ENCODE measurements at places on chromosomes 11 and 22. TPM values are rescaled to one million over a fixed set of nuclear protein-coding genes. Genes with fewer than 3 reads are reported as not detected.
A peak's percentile ranks its signal among the peaks of the same experiment; 100 is the strongest.

DNA sequence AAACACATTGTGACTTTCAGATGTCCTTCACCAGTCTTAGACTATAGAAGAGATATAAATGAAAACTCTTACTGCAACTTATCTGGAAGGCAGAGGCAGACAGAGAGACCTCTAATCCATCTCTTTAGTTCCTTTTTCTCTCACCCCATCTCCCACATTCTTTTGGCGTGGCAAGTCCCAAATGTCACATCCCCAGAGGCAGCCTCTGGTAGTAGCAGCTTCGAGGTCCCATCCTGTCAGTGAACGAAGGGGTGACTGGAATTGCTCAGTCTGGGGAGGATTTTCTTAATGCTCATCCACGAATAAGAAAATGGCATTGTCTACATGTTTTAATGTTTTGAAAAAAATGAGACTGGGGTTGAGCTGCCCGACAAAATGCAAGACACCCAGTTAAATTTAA, 201.4 kb downstream of the GRIA4 start:
- no peak for DNase-seq

- DNase-seq: no peak
Observed at GRCh38 chr11:130839981-130840666, 76.2 kb downstream of the SNX19 start.

The OR52I1 gene
- not detected for polyA plus RNA-seq

DNA sequence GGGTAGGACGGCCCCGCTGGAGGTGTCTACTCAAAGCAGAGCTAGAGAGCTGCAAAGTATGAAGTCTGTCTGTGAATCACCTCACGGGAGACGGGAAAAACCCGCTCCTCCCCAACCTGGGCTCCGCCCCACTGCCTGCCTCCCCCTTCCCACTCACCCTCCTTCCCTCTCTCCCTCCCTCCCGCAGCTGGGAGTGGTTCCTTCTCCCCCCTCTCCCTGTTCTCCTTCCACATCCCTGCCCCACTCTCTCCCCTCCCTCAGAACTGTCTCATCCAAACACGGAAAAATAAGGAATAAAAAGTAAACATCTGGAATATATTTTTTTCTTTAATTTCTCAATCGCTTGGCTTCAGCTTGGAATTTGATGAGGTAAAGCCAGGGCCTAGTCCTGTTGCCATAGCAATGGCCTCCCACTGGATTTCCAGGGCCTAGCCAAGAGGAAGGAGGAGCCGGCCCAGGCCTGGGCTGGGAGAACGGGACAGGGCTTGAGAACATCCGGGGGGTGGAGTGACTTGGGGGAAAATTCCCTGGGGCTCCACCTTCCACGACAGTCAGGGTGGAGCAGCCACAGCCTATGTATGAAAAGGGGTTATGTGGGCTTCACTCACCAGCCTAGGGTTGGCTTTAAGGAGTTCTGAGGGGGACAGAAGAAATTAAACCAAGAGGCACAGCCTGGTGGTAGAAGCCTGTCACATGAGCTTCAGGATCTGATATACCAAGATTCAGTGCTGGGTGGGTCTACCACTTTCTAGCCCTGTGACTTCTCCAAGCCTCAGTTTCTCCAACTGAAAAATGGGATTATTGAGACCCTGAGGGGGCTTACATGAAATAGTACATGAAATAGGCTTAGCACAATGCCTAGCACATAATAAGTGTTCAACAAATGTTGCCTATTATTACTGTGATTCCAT, 2.2 kb downstream of the TNKS1BP1 start:
- no peak for DNase-seq

DNA sequence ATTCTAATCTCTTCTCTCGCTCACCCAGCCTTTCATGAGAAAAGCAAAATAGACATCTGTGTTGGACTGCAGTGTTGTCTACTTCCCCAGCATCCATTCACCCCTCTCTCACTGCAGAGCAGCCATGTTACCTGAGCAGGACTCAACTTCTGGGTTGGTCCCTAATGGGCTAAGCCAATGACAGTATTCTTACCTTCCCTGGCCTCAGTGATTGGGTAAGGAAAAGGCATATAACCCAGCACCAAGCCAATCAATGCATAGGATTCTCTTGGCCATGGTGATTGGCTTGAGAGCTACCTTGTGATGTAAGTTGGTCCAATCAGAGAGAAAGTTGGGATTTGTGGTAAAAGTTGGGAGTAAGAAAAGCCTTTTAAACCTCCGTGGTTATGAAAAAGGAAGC, 99.8 kb upstream of the NECTIN1 start:
- no peak for DNase-seq

The RBMXL2 gene
- polyA plus RNA-seq: not detected

DNA sequence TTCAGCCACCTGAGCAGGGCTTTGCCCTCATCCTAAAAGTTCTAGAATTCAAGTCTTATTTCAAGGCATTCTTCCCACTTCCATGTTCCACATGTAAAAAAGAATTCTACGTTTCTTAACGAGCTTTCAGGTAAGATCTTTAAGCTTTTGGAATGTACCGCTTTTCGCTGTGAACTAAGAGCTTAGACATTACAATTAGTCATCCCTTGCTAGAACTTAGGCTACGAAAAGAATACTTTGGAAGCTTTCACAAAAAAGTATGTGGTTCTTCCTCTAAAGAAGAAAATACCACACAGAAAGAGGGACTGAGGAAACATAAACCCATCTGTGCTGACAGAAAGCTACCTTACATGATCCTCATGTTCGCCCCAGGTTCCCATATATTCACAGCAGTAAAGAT, 1.9 kb downstream of the NUMA1 start:
- no peak for DNase-seq

The CCDC73 gene
- 0.09 TPM for polyA plus RNA-seq

GRCh38 chr11:46237248-46238077, 40.0 kb upstream of the CREB3L1 start:
- DNase-seq: peak; percentile 96

DNA sequence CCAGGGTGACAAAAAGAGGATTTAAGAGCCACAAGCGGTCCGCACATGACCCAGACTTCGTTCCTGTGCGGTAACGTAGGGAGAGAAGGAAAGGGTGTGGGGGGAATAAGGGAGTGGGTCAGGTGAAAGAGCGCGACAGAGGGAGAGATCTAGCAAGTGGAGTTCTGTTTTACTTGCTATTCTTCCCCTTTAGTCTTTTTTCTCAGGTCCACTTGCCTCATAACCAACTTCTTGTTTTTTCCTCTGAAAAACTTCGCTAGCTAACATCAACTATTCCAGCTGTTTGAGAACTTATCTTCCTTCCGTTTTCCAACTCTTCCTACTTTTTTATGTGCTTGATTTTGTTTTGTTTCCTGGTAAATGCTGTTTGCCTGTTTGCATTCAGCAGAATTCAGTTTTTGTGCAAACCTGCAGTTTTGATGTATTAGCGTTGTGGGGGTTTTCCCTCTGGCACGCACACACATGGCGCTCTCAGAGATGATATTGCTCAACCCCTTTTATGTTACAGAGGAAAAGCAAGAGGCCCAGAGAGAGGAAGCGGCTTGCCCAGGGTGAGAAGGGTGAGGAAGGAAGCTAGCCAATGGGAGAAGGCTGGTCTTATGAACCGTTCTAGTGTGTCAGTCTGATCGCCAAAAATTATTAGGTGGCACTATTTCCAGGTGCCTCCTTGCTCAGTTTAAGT, 592 bp upstream of the CTSC start:
- peak; percentile 93 for DNase-seq

GRCh38 chr22:46731246-46732040, 6.6 kb downstream of the CERK start:
- peak; percentile 1 for DNase-seq

GRCh38 chr11:25958045-25958444, 373.9 kb upstream of the ANO3 start:
- DNase-seq: no peak

DNA sequence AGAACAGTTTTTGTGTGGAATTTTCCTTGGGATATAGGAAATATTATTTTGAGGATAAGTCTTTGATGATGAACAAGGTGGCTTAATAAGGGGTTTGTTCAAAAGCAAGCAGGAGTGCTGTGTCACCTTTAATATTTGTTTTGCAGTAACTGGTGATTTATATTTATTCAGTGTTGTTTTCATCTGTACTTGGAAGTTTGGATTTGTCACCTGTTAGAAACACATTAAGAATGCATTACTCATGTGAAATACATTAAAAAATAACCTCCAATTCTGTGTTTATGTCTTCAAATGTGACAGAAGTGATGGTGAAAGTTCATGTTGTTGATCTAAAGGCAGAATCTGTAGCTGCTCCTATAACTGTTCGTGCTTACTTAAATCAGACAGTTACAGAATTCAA, 70.5 kb downstream of the DKK3 start:
- DNase-seq: no peak
